CD4-positive, alpha-beta T cell treated with Interleukin-17A for 1 hour (primary cell): ENCODE measurements at places on chromosomes 16 and 17.

DNA sequence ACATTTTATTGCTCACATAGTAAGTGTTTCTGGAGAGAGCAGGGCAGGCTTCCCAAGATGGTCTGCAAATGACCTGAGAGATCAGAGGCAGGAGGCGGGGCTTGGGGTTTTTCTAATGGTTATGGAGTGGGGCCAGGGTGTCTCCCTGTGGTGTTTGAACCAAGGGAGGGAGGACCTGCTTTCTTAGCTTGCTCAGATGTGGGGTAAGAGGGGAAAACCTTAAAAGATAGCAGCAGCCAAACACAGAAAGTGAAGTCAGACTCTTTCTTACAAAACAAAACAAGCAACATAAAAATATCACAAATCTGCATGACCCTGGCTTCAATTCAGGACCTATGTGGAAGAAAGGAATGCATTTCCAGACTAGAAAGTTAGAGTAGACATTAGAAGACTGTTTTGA is 22.9 kb upstream of the DNAJA2 start:
- DNase-seq, result no peak

DNA sequence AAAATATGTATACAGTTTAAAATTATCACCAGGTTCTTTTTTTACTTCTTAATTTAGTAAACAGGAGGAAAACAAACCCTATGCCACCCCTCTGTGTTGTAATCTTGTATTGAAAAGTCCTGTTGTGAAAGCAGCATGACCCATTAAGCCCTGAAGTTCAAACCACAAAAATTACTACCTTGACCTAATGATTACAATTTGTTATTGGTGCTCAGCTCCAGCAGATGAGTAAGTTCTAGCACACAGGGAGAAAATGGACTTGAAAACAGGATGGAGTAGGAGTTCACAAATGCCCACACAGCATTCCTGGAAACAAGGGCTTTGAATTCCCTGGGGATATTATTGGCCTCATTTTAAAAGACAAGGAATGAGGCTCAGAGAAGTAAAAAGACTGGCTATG is 505.8 kb upstream of the ERCC4 start:
- DNase-seq, result no peak

DNA sequence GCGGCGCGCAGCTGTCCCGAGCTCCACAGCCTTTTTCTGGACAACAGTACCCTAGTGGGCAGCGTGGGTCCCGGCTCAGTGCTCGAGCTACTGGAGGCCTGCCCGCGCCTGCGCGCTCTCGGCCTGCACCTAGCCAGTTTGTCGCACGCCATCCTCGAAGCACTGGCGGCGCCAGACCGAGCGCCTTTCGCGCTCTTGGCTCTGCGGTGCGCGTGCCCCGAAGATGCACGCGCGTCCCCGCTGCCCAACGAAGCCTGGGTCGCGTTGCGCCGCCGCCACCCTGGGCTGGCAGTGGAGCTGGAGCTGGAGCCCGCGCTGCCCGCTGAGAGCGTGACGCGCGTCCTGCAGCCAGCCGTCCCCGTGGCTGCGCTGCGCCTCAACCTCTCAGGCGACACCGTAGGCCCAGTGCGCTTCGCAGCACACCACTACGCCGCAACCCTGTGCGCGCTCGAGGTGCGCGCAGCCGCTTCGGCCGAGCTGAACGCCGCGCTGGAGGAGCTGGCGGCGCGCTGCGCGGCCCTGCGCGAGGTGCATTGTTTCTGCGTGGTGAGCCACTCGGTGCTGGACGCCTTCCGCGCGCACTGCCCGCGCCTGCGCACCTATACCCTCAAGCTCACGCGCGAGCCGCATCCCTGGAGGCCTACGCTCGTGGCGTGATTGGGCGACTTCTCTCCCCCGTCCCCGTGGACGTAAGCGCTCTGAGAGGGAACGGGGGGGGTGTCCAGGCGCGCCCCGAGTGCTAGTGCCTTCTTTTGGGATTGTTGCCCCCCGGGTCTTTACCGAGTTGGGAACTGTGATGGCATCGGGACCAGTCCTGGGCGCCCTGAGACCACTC is 1.2 kb upstream of the HSF4 start:
- peak; percentile 64 for DNase-seq

DNA sequence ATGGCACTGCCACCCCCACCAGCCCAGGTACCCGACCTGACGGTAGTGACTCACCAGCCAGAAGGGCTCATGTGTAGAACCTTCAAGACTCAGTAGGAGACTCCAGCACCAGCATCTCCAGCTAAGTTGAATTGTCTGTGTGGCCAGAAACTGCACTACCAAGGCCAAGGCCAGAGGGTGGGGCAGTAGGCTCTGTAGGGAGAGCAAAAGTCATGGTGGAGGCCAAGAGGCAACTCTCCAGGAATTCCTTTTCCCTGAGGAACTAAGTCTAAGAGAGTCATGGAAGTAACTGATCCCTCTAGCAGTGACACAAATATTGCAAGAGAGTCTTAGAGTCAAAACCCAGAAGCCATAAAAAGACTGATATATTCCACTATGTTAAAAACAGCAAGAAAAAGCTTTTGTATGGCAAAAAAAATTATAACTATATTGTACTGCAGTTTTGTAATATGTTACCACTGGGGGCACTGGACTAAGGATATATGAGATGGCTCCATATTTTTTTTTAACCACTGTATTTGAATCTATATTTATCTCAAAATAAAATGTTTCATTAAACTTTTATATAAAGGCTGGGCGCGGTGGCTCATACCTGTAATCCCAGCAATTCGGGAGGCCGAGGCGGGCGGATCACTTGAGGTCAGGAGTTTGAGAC is 30.2 kb upstream of the GUCY2D start:
- no peak for DNase-seq

DNA sequence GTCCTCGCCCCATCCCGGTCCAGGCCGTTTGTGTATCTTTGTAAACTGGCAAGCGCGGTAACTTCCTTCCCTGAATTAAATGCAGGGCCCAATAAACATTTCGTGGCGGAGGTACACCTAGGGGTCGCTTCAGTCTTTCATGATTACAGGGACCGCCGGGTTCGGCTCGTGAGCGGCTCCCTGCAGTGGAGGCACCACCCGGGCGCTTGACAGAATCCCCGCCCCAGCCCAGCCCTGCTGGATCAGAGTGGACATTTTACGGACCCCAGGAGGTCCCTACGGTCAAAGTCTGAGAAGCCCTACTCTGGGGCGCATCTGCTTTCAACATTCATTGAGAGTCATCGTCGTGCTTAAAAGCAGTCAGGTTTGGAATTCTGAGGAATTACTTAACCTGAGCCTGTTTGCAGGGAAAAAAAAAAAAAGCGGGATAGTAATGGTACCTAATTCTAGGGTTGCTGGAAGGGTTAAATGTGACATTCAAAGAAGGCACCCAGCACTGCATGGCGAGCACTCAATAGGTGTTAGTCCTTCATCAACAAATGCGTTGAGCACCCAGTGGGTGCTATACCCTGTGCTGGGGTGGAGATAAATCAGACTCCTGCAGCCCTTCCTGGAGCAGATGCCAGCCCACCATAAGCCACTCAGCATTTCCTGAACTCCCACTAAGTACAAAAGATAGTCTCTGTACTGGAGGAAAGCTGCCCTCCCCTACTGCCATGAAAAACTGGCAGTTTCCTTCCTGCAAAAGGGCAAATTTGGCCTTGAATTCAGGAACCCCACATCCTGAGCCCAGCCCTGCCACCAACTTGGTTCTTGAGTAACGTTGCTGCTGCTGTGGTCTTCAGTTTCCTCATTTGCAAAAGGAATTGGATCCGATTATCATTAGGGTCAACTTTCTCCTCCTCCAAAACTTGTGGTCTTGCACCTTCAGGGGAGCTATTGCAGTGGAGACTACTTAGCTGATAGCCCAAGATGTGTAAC is 658 bp upstream of the DUSP3 start:
- DNase-seq, result no peak

- no peak for DNase-seq
These were observed 28.0 kb downstream of the GRB7 start for GRCh38 chr17:39765766-39766165.

- DNase-seq, result no peak
These were observed 36.6 kb downstream of the MAF start for GRCh38 chr16:79563921-79564320.

- DNase-seq, result no peak
These were observed 148.2 kb upstream of the GOT2 start for GRCh38 chr16:58882292-58882691.

DNA sequence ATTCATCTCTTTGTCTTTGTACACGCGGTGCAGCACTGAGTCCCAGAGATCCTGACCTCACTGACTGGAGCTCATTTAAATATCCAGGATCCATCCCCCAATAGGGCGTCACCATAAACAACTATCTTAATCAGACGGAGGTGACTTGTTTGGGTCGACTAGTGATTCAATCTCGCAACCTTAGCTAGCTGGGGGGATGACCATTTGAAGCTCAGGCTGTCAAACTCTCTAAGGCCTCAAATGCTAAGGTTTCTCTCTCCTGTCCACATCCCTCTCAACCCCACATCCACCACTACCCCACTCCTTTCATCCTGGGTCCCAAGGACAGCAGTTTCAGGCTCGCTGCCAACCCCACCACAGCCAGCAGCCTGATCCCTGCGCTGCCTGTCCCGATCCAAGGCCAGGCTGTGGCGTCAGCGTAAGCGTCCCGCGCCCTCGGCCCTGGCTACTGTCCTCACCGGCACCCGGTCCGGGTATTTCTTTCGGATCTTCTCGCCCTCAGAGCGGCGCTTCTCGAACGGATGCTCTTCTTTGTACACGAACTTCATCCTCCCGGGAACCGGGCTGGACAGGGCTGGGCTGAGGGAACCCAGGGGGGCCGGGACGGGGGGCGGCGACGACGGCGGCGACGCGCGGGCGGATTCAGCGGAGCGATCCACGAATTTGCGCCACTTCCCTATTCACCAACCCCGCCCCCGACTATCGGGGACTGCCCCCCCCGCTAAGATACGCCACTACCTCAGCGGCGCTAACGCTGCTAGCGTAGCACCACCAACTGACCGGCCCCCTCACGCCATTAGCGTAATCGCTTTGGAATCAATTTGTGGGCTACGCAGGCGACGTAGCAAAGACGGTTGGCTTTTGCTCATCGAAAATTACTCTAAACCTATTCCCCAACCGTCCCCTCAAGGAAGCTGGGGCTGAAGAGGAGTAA is at the start of gene GABARAP:
Gene GABARAP (minus strand): TSS at position 667 of the 934 bp plus-strand sequence. CDS start 119 bp downstream, at position 548.
- DNase-seq, result peak; percentile 95
